ENCODE measurements at places on chromosomes 3 and 15.
A peak's percentile ranks its signal among the peaks of the same experiment; 100 is the strongest.

- DNase-seq = no peak
Observed at GRCh38 chr3:32256206-32256605, 17.7 kb downstream of the CMTM8 start.

DNA sequence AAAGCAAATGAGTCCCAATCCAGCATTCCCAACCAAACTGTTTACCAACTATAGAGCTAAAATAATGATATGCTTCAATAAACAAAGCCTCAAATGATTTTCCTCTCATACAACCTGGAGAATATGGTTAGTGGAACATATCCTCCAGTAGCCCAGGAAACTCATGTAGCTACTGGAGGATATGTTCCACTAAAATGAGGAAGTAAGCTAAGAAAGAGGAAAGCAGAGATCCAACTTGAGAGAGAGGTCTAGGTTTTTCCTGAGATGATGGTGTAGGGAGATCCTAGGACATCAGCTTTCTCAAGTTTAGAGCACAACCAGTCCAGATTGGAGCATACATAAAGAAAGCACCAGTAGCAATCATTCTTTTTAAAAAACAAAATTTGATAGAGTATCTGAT lies 44.6 kb upstream of the SLC4A7 start:
- DNase-seq = no peak

DNA sequence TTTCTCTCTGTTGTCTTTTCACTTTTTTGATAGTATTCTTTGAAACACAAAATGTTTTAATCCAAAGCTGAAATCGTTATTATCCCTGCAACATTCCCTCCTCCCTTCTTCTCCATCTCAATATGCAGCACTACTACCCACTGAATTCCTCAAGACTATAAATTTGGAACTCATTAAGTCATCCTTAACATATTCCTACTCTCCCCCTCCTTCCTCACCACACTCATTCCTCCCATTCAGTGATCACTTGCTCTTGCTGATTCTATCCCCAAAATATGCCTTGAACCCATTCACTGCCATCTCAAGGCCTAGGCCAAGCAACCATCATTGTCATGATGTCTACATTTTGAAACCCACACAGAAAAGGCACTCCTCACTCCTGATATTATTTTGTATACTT lies 2.4 kb upstream of the PIK3R4 start:
- DNase-seq = no peak

DNA sequence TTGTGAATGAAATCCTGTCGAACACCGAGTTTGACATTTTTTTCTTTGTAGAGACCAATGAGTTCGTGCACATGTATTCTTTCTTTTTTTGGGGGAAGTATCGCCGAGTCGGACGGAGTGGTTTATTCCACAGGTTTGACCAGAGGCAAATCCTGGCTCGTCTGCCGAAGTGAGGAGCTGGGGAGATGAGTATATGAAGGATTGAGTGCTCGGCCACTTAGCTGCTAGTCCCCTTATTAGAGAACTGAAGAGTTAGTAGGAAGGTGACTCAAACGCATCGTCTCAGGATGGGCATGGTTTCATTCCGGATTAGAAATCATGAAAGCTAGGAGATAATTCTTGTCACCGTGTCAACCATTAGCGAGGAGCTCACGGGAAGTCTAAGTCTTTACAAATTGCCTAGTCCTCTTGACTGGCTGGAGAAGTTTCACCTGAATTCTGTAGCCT lies 154.7 kb upstream of the GOLIM4 start:
- no peak for DNase-seq

DNA sequence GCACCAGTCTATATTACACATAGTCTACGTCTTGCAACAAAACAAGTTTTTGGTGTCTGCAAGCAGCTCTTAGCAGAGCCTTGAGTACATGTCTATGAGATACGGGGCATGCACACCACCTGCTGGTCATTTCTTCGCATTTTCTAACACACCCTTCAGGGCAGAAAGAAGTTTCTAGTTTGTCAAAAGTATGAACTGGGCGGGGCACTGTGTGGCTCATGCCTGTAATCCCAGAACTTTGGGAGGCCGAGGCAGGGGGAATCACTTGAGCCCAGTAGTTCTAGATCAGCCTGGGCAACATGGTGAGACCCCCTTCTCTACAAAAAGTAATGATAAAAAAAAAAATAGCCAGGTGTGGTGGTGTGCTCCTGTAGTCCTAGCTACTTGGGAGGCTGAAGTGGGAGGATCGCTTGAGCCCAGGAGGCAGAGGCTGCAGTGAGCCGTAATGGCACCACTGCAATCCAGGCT lies 64.2 kb upstream of the ARL8B start:
- peak; percentile 82 for DNase-seq
